Renal cortex interstitium (tissue), 15 donors: ENCODE measurements at places on chromosomes 11 and 22. TPM values are rescaled to one million over a fixed set of nuclear protein-coding genes. Genes with fewer than 3 reads are reported as not detected.

DNA sequence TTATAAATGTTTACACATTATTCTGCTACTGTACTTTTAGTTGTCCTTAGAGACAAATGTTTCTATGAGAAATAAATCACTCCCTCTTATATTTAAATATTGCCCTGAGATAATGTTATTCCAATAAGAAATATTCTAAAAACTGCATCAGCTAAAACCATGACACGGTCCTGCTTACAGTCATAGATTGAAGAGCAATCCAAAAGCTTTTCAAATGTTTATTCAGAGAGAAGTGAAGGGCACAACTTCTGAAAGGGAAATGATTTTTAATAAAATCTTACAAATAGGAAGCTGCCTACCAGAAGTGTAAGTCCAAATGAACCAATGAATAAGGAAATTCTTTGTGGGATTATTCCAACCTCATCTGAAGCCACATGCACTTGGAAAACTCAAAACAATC, 49.2 kb downstream of the STK33 start:
- no peak for DNase-seq

DNA sequence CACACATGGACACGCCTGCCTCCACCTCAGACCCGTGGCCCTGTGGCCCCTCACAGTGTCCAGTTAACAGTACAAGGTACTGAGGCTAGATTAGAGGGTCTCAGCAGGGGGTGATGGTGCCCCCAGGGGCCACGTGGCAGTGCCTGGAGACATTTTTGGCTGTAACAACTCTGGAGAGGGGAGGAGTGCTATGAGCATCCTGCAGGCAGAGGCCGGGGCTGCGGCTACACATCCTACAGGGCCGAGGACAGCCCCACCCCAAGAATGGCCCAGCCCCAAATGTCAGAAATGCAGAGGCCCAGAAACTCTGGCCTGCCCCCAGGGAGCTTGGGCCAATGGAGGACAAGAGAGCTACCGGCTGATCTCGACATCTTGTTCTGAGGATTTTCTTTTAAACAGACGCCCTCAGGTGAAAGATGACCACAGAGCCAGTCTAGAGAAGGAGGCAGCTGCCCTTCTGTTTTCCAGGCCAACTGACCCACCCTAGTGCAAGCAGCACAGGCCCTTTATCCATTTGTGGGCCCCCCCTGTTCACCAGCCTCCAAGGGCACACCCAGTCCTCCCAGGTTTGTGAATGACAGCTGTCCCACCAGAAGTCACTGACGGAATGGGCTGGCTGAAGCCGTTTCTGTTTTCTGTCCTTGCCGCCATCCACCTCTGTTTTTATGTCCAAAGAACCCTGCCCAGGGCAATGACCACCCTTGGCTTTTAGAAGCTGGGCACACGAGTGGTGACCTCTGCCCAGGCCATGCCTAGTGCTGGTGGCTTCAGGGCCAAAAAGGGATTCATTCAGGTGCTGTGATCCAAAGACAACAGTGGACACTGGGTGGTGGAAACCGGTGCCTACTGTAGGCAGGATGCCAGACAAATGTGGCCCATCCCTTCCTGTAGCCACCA, 85.2 kb upstream of the LINC01488 start:
- DNase-seq: no peak

DNA sequence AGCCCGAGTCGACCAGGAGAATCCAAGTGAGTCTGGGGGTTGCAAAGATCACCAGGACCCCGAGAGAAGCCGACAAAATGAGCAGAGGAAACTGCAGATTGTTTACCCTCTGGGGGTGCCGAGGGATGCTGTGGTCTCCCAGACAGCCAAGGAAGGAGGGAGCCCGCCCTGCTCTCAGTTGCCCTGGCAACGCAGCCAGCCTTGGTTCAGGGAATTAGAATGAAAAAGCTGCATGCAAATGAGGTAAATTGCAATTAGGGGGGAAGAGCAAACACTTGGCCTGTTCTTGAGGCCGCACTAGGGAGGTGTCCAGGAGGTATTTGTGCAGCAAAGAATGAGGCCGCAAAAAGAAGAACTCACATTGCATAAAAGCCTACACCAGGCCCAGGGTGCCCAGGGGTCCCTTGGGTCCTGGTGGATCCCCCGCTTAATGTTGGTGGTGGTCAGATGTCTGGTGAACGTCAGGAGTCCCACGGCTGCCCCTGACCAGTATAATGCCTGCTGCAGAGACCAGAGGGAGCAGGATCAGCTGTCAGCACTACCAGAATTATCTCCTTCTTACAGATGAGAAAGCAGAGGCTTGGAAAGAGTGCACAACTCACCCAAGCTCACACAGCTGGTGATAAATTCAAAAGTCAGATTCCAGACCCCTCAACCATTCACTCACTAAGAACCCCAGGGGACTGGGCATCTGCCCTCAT, 40.3 kb upstream of the ATXN10 start:
- DNase-seq: no peak

DNA sequence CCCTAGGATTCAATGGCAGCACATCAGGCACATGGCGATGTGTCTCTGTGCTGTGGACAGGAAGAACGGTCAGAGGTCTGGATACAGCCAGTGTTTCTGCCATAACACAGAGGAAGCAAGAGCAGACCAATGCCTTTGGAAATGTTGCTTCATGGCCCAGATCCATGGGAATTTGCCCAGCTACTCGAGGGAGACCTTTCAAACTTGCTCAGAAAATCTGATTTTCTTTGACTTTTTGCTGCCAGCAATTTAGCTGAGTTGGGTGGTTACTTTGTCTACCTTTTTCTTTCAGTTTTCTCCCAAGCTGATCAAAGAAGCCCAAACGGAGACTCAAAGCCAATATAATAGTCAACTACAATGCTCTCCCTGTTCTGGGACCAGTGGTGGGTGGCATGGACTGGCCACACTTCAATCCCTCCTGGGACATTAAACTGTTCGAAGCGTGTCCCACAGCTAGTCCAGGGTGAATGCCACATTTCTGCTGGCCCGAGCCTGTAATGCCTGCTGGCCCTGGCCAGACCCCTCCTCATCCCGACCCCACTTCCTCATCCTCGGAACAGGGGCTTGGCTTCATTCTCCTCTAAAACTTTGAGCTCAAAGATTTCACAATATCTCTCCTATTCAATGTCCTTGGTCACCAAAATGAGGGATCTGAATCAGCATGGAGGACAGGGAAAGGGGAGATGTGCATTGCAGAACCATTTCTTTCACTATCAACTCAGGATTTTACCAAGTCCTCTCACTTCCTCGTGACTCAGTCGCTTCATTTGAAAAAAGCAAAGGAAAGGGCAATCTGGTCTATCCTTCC, 93.3 kb downstream of the ABTB2 start:
- no peak for DNase-seq

GRCh38 chr11:35655856-35656255, 6.7 kb upstream of the TRIM44 start:
- no peak for DNase-seq

DNA sequence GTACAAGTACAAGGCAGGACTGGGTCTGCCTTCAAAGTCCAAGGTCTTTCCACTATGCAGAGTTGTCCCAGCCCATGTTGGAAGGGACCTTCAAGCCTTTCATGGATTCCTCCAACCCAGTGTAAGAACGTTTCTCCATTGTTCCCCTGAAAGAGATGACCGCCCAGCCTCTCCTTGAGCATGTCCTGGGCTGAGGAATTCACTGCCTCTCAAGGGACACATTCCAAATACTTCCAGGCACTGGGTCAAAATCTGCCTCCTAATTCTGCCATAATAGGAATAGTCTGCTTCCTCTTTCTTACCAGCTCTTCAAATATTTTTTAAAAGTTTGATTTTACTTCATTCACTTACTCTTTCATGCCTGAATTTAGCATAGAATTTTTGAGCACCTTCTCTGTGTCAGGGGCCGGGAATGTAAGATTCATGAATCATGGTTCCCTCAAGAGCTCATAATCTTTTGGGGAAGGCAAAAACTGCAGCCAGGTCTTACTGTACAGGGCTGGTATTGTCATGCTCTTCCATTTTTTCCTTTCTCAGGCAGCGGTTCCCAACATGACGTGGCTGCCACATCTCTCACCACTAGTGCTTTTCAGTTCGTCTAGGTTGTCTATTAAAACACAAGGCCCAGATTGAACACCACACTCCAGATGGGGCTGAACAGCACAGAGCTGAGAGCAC, 143.3 kb upstream of the TBCEL start:
- no peak for DNase-seq

DNA sequence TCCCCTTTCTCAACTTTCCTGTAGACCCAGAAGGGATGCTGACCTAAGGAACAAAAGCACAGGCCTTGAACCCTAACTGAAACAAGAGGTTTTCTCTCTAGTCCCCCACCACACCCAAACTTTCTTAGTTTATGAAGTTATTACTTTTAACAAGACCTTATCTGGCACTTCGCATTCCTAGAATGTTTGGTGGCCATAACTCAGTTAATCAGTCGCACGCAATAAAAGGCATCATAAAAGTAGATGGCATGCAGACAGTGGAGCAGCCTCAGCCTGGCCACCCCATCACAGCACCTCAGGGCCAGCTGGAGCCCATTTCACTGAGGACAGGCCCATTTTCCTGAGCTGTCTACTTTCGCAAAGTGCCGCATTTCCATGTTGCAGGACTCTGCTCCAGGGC, 301.9 kb downstream of the OPCML start:
- DNase-seq: no peak

GRCh38 chr11:42237701-42238235, 778.3 kb upstream of the LRRC4C start:
- DNase-seq: no peak

SLC3A2 gene
- 215 TPM for polyA plus RNA-seq

OR5P2 gene
- polyA plus RNA-seq: not detected

TSPAN32 gene
- 2.6 TPM for polyA plus RNA-seq

PRR5L gene
- polyA plus RNA-seq: 19.7 TPM

TEX12 gene
- polyA plus RNA-seq: 0.28 TPM

MMP11 gene
- polyA plus RNA-seq: 20.2 TPM

OR4A16 gene
- not detected for polyA plus RNA-seq

EMID1 gene
- polyA plus RNA-seq: 88.8 TPM

ASPHD2 gene
- 4.2 TPM for polyA plus RNA-seq

BTBD18 gene
- polyA plus RNA-seq: 0.25 TPM
